ENCODE measurements at places on chromosomes 12 and 14. TPM values are rescaled to one million over a fixed set of nuclear protein-coding genes. Genes with fewer than 3 reads are reported as not detected.

DNA sequence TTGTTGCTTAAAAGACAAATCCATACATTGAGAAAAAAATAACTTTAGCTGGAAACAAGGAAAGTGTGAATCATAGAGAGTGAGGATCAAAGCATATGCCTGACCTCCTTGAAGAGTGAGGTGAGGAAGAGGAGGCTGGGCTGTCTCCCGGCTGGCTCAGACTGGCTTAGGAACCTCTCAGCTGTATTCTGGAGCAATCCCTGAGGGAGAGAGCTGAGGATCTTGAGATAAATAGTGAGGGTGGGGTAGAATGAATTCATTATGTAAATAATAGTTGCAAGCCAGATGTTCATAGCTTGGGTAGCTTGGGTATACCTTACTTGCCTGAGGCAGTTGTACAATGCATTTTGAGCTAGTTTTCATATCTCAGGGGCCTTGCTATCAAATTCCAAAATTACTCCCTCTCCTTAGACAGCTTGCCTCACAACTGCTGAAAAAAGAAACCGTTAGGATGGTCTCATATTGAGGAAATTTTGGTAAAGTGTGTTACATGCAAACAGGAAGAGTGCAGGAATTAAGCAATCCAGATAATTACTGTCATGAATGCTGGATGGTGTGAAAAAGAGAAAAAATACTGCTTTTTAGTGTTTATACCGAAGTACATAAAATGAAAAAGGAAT is 30.5 kb upstream of the SLC15A5 start:
- no peak for DNase-seq

GRCh38 chr12:13194401-13195110 is 2.0 kb upstream of the EMP1 start:
- DNase-seq: no peak

DNA sequence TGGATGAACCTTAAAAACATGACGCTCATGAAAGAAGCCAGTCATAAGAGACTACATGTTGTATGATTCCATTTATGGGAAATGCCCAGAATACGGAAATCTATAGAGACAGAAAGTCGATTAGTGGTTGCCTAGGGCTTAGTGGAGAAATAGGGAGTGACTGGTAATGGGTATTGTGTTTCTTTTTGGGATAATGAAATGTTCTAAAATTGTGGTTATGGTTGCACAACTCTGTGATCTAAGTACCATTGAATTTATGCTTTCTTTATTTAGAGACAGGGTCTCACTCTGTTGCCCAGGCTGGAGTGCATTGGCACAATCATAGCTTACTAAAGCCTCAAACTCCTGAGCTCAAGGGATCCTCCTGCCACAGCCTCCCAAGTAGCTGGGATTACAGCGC is 8.0 kb downstream of the RBMS2 start:
- DNase-seq: no peak

GRCh38 chr14:77508249-77508648 is 9.6 kb upstream of the ISM2 start:
- no peak for DNase-seq

DNA sequence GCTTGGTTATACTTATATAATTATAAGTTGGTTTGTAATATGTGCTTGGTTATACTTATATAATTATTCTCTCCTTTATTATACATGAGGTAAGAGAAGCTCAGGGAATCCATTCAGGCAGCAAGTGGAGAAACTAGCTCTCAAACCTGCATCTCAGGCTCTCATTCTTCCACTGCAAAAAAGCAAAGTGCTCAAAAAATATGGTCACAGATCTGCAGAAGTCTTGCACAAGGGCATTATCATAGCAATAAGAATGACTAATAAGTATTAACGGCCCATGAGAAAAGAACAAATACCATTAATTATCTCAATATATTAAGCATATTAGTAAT is 476 bp upstream of the TRAFD1 start:
- DNase-seq: no peak

DNA sequence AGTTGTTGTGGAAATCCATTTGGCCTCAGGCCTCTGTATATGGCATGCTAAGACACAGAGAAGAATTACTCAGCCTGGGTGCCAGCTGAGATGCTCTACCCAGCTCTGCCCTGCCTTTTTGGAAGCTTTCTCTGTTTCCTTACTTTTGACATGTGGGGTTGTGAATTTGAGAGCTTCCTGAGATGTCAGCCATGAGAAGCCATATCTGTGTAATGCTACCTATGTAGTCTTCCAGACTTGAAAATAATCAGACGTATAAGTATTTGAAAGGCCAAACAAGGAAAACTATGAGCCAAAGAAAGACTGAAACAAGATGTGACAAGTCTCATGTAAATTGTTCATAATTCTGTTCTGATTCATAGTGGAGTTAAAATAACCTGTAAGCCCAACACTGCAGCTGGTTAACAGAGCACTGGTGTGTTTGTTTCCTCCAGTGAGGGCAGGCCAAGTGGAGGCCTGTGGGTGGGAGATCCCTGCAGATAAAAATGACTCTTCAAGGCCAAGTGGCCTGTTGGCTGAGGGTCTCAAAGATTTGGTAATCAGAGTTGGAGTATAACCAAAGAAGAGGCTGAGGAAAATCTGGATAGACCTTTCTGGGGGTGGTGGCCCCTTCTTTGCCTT is 94.0 kb downstream of the TMX1 start:
- no peak for DNase-seq

- DNase-seq: no peak
These were observed 65.4 kb downstream of the PTPRB start for GRCh38 chr12:70571705-70572268.

GRCh38 chr12:54287261-54288157 is 7.0 kb downstream of the HNRNPA1 start:
- no peak for DNase-seq

DNA sequence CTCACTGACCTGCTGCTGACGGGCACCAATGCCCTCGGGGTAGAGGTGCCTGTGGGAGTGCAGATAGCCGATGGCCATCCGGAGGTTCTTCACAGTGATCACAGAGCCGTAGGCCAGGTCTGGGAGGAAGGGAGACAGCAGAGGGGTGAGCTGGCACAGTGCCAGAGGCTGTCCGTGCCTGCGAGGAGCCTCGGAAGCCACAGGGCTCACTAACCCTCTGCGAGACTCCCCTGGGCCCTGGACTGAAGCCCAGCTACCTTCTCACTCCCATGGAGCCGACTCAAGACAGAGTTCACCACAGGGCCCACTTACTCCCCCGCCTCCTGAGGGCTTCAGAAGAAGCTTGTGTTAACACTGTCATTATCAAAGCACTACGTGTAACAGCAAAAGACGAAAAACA is 24.5 kb downstream of the POMT2 start:
- DNase-seq: no peak

C14orf39 gene
- not detected for total RNA-seq

CCDC196 gene
- total RNA-seq: not detected

SMARCD1 gene
- 124 TPM for total RNA-seq

CYP46A1 gene
- total RNA-seq: 0.52 TPM
